Stimulated activated CD8-positive, alpha-beta memory T cell treated with anti-CD3 and anti-CD28 coated beads, Interleukin-4, amount 100 ng/mL, for 1 hour (primary cell): ENCODE measurements at places on chromosomes 11 and 22.

GRCh38 chr22:20583471-20583922 is 76.1 kb downstream of the MED15 start:
- DNase-seq, result no peak

DNA sequence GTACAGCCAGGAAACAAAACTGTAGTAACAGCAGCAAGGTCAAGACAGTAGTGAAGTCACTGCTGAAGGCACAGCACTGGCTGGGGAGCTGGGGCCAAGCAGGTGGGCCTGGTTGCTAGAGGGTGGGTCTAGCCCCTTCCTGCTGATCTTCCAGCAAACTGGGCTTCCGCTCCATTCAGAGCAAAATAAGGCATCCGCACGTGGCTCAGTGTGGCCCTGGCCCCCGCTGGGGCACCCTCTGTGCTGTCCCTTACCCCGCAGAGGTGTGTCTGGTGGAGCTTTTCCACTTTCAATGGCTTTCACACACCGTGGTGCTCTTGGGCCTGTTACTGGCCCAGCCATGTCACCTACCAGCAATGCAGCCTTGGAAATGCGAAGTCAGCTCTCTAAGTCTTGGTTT is 162.4 kb upstream of the B3GAT1 start:
- no peak for DNase-seq

DNA sequence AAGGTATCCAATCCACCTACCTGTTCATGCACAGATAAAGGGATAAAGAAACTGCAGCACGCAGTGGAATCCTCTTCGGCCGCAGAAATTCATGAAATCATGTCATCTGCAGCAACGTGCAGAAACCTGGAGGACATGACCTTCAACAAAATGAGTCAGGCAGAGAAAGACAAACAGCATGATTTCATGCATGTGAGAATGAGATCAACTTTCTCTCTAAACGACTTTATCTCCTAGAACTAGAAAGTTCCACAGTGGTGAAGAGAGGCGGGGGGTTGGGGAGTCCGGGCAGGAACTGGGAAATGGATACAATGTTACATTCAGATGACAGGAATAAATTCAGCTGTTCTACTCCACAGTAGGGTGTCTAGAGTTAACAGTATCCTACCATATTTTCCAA is 9.9 kb downstream of the RGL4 start:
- no peak for DNase-seq

GRCh38 chr11:117972044-117972443 is 14.2 kb upstream of the IL10RA start:
- DNase-seq, result no peak

GRCh38 chr11:102430158-102430836 is 22.3 kb downstream of the TMEM123 start:
- DNase-seq, result no peak
